ENCODE measurements at places on chromosomes 7 and 10. TPM values are rescaled to one million over a fixed set of nuclear protein-coding genes. Genes with fewer than 3 reads are reported as not detected.

Gene NPTX2
- polyA plus RNA-seq = 77.3 TPM

Gene RET
- 5.1 TPM for polyA plus RNA-seq

Gene OPN1SW
- polyA plus RNA-seq = not detected

Gene GIMAP6
- polyA plus RNA-seq = 16.2 TPM

Gene AFAP1L2
- 7.4 TPM for polyA plus RNA-seq

Gene TRIM50
- polyA plus RNA-seq = 10.8 TPM

Gene HHEX
- 5.6 TPM for polyA plus RNA-seq

Gene UFSP1
- 1.3 TPM for polyA plus RNA-seq

Gene ZNRF2
- 38.4 TPM for polyA plus RNA-seq

Gene GSAP
- 6.0 TPM for polyA plus RNA-seq

Gene MBL2
- polyA plus RNA-seq = 0.08 TPM

Gene METTL27
- 5.6 TPM for polyA plus RNA-seq

Gene DNAJC12
- 16.0 TPM for polyA plus RNA-seq

Gene MARVELD1
- polyA plus RNA-seq = 21.9 TPM

Gene MMRN2
- polyA plus RNA-seq = 21.2 TPM

Gene C10orf62
- polyA plus RNA-seq = 304 TPM

Gene SPDYE11
- polyA plus RNA-seq = 6.5 TPM

Gene EFCAB10
- polyA plus RNA-seq = 50.9 TPM

Gene NPSR1
- polyA plus RNA-seq = 0.54 TPM

Gene LGI1
- polyA plus RNA-seq = 2.1 TPM

Gene PDZD7
- 1.6 TPM for polyA plus RNA-seq

Gene ASB10
- polyA plus RNA-seq = 0.18 TPM

Gene ANKIB1
- 66.8 TPM for polyA plus RNA-seq

Gene LRMDA
- polyA plus RNA-seq = 13.8 TPM

Gene LAMB4
- polyA plus RNA-seq = 2.8 TPM

Gene AVPI1
- polyA plus RNA-seq = 26.4 TPM

Gene HOXA10
- 1.6 TPM for polyA plus RNA-seq

Gene CACNB2
- polyA plus RNA-seq = 1.3 TPM

Gene PDE6C
- polyA plus RNA-seq = 0.09 TPM

All from testis (tissue), 5 donors.